IPS-NIHi11 (cell line): ENCODE measurements at places on chromosomes 16 and 17.

DNA sequence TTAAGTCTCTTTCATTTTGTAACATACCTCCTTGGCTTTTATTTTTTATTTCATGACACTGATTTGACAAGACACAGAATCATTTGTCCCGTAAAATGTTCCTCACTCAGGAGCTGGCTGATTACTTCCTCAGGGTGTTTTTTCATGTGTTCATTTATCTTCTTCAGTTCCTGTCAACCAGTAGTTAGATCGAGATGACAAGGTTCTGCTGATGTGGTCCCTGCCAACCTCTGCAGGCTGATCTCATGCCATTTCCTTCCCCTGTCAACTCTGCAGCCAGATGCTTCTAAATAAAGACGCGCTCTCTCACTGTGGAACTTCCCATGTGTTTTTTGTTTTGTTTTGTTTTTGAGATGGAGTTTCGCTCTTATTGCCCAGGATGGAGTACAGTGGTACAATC, 8.1 kb upstream of the CXCL16 start:
- DNase-seq: no peak

DNA sequence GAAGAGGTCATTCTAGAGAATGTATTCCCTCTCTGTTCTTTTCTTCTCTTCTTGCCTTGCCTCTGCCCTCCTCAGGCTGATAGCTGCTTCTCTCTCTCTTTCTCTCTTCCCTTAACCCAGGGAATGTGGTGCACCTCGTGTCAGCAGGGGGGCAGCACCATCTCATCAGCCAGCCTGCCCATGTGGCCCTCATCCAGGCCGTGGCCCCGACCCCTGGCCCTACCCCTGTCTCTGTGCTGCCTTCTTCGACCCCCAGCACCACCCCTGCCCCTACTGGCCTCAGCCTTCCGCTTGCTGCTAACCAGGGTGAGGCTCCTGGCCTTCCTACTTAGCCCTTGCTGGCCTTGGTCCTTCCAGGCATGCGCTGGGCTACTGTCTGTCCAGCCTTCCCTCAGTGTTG, 23.5 kb downstream of the SRCAP start:
- DNase-seq: peak; percentile 37

- DNase-seq: no peak
Observed at GRCh38 chr17:56548661-56549060, 44.8 kb upstream of the NOG start.

GRCh38 chr16:78695391-78695790, 595.9 kb downstream of the WWOX start:
- DNase-seq: no peak

- DNase-seq: no peak
Observed at GRCh38 chr17:43482103-43483012, 1.4 kb upstream of the DHX8 start.

DNA sequence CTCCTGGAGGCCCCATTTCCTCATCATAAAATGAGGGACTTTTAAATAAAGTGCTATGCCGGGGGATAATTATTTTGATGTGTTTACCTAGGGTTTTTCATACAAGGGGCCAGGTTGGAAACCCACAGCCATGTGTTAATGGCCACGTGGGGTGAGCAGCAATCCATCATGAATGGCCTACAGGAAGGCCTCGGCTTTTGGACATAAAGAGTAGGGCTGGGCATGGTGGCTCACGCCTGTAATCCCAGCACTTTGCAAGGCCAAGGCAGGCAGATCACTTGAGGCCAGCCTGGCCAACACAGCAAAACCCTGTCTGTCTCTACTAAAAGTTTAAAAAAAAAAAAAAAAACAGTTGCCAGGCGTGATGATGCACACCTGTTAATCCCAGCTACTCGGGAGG, 40.3 kb downstream of the MEAK7 start:
- DNase-seq: no peak

- DNase-seq: no peak
Observed at GRCh38 chr16:2516391-2517240, 2.9 kb downstream of the ATP6V0C start.

DNA sequence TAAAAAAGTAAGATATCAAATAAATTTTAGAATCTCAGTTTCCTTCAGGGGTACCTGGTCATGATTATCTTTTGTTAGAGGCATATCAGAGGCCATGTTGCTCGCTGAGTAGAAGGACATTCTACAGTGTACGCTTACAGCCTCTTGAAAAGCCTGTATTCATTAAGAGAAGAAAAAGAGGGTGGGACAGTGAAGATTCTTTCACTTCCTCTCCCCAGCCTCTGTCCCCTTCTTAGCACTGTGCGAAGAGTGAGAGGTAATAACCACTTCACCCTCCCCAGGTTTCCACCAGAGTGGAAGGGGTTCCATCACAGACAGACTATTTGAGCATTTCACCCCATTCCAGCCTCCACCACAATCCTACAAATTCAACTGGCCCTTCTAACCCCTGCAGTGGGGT, 4.8 kb upstream of the LPO start:
- DNase-seq: no peak

- peak; percentile 33 for DNase-seq
Observed at GRCh38 chr17:17236295-17237025, 508 bp downstream of the FLCN start.

DNA sequence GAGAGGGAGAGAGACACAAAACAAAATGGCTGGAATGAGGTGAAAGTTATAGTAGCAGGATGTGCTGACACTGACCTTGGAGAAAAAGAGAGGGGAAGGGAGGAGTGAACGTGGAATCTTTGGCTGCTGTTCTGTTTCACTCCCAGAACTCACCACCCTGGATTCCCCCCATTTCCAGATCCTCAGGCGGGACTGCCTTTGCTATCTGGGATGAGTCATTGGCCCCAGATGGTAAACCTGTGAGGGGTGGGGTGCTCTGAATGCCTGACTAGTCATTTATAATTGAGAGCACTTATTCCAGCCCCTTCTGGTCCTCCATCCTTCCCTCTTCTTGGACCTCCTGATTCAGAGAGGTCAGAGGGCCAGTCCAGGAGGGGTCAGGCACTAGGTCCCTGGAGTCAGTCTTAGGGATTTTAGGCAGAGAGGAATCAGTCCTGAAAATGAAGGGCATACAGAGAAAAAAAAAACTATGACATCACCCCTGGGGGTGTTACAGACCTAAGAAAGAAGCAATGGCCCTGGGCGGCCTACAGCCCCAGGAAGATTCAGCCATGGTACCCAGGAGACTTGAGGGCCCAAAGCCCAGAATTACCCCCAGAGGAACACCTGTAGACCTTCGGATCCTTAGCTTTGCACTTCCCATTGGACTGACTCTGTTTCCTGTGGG, 2.2 kb upstream of the ZG16 start:
- DNase-seq: no peak

GRCh38 chr17:35856603-35857002, 12.1 kb downstream of the HEATR9 start:
- no peak for DNase-seq

DNA sequence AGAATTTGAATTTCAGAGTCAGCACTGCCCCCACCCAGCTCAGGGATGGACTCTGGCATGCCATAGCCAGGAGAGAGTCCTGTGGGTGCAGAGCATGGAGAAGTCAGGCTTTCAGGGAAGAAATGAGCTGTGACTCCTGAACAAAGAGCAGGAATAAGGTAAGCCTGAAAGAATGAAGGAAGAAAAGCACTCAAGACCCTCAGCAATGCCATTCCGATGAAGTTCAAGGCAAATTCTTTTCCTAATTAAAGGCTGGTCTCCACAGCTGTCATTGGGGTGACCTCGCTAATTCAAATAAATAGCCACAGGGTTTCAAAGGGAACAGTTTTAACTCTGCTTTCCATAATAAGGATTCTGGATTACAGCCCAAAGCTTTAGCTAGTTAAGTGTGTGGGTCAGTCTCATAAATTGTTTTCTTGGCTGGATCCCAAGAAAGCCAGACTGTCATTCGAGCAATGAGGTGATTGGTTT, 31.7 kb downstream of the TOM1L2 start:
- peak; percentile 43 for DNase-seq

DNA sequence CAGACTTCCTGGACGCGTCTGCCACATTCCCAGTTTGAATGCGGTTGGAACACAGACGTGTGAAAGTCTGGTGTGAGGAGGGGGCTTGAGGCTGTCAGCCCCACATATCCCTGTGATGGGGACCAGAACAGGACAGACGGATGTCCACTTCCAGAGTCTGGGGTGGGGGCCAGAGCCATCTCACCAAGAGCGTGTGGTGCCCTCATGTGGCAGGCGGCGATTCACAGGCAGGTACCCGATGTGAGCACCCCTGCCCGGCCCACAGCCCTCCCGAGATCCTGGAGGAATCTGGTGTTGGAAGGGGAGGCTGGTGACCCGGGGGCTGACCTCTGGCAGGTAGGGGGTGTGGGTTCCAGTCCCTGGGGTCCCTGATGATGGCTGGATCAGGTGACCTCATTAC, 51.5 kb downstream of the ENGASE start:
- peak; percentile 80 for DNase-seq

- no peak for DNase-seq
Observed at GRCh38 chr17:32206861-32207260, 58.8 kb upstream of the RHBDL3 start.

GRCh38 chr17:50268743-50269275, 5.5 kb upstream of the TMEM92 start:
- peak; percentile 7 for DNase-seq
